Panc1 (cell line): ENCODE measurements at places on chromosomes 5 and 9.

- DNase-seq, result no peak
These were observed 28.7 kb downstream of the ITGA2 start for GRCh38 chr5:53017794-53018391.

DNA sequence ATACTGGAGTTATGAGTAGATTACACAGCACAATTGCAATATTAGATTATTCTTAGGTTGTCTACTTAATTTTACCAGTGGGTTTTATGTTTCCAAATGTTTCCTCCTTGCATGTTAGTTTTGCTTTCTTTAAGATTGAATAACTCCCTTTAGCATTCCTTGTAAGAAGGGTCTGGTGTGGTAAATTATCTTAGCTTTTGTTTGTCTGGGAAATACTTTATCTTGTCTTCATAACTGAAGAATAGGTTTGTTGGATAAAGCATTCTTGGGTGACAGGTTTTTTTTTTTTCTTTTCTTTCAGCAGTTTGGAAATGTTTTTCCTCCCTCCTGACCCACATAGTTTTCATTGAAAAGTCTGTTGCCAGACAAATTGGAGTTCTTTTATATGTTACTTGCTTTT lies 531.1 kb downstream of the ANXA1 start:
- no peak for DNase-seq

- no peak for DNase-seq
These were observed 266.2 kb downstream of the SPATA31D1 start for GRCh38 chr9:82254646-82255367.

- no peak for DNase-seq
These were observed 173.0 kb downstream of the OLFM1 start for GRCh38 chr9:135260221-135261180.

DNA sequence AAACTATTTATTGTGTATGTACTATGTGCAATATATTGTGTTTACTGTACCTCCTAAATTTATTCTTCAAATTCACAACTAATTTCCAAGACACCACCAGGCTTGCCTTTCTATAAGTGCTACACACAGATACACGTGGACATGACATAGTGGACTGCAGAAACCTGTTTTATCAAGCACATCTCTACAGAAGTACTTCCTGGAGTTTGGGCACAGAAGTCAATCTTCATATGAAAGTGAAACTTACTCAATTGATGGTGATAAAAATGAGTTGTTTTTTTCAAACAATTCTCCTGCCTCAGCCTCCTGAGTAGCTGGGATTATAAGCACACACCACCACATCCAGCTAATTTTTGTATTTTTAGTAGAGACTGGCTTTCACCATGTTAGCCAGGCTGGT lies 57.6 kb downstream of the NLN start:
- DNase-seq, result no peak

- DNase-seq, result no peak
These were observed 88.6 kb upstream of the MYO10 start for GRCh38 chr5:17024686-17025180.

DNA sequence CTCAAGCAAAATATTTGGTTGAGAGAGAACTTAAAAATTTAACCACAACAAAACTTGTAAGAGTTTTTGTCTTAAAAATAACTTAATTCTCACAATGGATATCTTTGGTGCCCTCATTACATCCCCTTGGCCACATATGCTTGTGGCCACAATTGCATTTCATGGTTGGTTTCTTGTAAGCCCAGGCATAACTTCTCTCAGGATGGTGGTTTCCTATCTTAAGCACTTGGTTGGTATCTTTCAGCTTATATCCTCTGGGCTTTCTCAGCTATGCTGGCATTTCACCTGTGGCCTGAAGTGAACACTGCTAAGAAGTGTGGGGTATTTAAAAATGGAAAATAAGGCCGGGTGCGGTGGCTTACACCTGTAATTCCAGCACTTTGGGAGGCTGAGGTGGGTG lies 212.4 kb upstream of the MEF2C start:
- DNase-seq, result no peak

DNA sequence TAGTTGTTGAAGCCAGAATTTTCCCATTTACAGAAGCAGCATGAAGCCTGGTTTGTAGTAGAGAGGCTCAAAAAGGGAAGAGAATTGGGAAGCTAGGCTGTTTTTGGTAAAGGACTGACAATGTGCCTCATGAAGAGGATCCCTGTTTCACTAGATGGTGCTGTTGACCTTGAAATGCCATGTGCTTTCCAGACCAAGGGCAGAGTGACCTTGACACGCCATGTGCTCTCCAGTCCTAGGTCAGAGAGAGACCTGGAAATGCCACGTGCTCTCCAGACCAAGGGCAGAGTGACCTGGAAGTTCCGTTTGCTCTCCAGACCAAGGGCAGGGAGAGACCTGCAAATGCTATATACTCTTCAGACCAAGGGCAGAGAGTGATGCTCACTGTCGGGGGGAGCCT lies 32.0 kb downstream of the UNC13B start:
- DNase-seq, result no peak

DNA sequence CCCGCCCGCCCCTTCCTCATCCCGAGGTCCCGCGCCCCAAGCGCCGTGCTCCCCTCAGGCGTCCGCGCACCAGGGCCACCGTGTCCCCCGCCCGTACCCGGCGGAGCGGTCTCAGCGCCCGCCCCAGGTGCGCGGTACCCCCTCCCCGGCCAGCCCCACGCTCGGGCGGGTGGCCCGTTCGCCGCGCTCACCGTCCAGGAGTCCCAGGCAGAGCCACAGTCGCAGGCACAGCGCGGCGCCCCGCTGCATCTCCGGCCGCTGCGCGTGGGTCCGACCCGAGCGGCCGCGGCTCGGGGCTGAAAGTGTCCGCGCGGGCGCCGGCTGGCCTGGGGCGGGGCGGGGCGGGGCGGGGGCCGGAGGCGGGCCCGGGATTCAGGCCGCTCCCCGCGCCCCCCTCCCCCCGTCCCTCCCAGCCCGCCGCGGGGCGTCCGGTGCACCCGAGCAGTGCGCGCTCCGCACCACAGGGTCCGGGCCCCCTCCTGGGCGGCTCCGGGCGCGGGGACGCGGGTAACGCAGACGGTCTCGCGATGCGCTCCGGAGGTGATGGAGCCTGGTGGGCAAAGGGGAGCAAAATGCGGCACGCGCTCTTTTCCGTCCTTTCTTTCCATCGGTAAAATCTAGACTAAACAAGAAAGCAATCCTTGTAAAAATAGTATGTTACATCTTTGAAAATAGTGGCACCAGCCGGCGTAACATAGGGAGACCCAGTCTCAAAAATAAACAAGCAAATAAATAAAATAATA lies at the start of gene FLT4:
TSS of gene FLT4 (minus strand) at position 304 of the 743 bp plus-strand sequence. CDS start at position 249, 55 bp downstream.
- DNase-seq, result no peak

GRCh38 chr5:158305861-158306260 lies 446.9 kb upstream of the CLINT1 start:
- no peak for DNase-seq

DNA sequence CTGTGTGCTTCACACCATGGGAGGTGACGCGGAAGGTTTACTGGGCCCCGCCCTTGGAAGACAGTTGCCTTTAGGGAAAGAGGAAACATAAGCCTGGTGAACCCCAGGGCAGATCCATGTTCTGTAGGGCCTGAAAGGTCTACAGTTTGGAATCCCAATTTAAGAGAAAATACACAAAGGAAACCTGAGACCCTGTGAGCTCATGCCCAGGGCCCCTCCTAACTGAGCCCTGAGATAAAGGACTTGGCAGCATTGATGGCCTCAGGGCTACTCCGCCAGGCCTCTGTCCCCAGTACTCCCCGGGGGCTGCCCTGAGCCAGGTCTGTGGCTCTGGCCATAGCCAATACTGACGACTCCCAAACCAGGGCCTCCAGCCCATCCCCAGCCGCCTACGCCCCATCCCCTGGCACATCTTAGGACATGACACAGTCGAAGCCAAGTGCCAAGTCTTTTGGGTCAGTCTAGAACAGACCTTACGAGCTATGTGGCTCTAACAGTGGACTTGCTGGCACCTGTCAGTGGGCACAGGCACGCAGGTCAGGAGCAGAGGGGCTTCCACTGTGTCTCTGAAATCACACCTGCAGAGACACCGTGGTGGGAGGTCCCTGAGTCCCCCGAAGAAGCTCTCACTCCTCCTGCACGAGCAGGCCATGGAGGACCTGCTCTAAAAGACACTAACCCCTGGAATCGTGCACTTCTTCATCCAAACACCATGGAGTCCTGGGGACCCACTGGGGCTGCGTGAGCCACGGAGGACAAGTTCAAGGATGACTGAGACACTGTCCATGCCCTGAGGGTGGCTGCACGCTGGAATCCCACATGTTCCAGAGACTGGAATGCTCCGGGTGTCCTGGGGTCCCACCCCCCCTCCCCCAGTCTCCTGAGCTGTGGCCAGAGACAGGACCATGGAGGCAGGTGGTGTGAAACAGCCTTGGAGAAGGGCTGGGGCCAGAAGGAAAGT lies 40.3 kb upstream of the BARHL1 start:
- no peak for DNase-seq

GRCh38 chr9:81632599-81632998 lies 56.7 kb downstream of the TLE1 start:
- DNase-seq, result no peak

- no peak for DNase-seq
These were observed 28.7 kb upstream of the FNIP1 start for GRCh38 chr5:131825404-131826013.

DNA sequence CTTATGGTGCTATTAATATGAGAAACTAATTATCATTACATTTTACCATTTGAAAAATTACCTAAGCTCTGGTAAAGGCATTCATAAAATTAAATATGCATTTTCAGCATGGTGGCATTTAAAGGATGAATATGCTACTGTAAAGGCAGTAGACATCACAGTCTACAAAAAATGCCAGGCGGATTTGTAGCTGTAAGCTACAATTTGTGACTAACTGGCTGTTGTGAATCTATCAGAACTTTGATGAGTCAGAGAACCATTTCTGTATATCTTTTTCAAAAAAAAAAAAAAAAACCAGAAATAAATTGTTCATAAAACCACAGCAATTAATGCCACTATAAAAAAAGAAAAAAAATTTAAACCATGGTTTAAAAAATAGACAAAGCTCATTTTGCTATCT lies 186.3 kb downstream of the NFIB start:
- DNase-seq, result no peak

GRCh38 chr5:132239776-132240175 lies 12.1 kb upstream of the P4HA2 start:
- no peak for DNase-seq

DNA sequence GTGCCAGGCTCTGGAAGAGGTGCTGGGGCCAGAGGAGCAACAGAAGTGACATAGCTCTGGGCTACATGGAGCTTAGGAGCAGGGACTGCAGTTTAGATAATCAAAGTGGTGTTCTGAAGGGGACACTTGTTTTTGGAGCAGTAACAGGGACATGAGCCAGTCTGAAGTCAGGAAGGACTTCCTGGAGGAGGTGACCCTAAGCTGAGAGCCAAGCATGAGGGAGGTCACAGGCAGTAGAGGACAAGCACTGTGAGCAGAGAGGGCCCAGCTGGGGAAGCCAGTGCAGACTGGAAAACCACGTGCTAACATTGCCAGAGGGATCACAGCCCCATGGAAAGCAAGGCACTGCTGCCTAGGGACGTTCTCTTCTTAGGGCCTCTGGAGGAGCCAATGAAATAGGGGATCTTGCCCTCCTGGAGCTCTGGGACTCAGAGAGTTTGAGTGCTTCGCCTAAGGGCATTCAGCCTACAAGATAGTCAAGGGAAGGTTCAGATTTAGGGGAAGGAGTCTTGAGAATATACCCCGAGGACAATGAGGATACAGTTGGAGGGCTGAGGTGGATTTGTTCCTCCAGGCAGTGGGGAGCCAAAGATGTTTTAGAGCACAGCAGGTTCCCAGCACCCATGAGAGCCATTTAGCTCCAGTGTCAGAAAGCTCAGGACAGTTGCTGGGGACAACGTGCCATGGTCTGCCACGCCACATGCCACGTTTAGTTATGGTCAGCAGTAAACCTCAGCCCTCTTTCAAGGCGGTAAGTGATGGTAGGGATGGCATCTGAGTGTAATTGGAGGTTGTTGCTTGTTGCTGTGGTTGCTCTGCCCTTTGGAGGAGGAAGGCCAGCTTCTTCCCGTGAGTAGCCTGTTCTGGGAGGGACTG lies 40.5 kb upstream of the SH3PXD2B start:
- DNase-seq, result no peak

- no peak for DNase-seq
These were observed 4.9 kb downstream of the PUM3 start for GRCh38 chr9:2839040-2839439.

DNA sequence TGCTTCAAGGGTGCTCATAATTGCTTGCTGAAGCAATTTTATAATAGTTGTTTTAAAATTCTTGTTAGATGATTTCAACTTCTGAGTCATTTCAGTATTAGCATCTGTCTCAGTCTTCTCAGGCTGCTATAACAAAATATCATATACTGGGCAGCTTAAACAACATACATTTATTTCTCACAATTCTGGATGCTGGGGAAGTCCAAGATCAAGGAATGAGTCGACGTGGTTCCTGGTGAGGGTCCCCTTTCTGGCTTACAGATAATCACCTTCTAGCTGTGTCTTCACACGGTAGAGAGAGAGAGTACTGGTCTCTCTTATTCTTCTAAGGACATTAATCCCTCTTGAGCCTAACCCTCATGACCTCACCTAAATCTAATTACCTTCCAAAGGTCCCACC lies 160.4 kb downstream of the SIL1 start:
- no peak for DNase-seq

DNA sequence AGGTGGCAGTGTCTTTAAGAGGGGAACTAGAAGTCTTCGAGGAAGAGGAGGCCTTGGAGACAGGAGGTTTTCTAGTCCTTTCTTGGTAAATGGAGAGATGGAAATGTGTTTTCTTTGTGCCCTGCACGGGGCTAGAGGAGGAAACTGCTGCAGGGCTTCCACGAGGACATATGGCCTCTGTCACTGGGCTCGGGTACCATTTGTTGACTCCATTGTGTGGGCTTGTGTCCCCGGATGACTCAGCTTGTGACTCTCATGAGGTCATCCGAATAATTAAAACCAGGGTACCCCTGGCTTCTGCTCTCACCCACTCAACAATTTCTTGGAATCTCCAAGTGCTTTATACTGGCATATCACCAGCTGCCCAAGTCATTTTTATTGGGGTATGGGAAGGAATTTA lies 261.7 kb downstream of the KIF4B start:
- no peak for DNase-seq

GRCh38 chr9:112548051-112548440 lies 61.4 kb downstream of the KIAA1958 start:
- no peak for DNase-seq

DNA sequence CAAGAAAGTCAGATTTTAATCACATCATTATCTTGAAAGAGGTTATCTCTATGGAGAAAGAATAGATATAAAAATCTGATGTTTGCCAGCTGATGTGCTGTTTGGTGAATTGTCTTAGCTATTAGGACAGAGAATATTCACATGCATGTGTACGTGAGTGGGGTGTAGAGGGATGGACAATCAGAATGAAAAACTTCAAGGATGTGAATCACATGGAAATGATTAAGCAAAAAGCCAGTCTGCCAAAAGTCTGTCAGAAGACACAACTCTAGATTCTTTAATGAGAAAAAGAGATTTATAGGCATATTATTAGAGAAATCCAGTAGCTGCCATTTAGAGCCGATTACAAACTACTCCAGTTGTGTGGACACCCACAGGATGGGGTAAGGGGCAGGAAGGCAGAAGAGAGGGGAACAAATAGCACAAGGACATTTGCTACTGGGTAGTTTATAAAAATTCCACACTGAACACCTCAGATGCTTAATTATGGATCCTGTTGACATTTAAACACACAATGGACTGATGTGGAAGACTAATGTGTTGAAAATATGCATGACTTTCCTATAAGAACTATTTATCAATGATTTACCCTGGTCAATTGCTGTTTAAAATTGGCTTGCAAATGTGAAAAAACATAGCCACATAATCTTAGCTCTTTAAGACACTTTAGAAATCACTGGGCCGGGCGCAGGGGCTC lies 127.4 kb downstream of the PTTG1 start:
- no peak for DNase-seq
